ENCODE measurements at places on chromosomes 6 and 20.

DNA sequence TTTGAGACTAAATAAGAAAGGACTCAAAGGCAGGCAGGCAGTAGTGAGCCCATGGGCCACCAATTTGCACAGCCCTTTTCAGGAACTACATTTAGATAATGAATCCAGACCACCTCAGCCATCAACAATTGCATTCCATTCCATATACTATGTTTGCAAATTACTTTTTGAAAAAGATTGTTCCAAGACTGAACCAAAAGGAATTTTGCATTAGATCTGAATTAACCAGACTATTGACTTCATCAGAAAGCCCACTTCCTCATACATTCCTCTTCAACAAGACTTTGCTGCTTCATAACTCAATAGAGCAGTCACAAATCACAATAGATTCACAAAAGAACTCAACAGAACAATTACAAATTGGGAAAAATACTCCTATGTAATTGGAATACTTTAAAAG, 229.1 kb downstream of the SIM1 start:
- no peak for DNase-seq

DNA sequence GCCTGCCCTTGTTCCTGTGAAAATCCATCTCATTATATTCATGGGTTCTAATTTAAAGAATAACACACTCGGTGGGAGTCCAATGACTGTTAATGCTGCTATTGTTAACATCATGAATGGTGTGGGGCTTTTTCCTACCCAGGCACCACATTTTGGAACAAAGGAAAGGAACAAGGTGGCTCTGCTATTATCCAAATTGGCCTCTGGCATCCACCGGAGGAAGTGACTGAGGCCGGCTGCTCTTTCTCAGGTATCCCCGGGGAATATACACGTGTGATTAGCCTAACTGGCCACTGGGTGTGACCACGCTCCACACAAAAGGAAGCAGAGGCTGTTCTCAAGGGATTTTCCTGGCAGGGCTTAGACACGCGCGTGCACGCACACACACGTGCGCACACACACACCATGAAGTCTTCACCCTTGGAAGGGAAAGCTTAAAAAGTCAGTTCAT, 601.2 kb upstream of the ARID1B start:
- peak; percentile 27 for DNase-seq

- DNase-seq, result peak; percentile 93
Measured at GRCh38 chr20:17873410-17874270, 95.0 kb downstream of the SNX5 start.

GRCh38 chr20:9141070-9141469, 72.2 kb downstream of the PLCB4 start:
- no peak for DNase-seq

DNA sequence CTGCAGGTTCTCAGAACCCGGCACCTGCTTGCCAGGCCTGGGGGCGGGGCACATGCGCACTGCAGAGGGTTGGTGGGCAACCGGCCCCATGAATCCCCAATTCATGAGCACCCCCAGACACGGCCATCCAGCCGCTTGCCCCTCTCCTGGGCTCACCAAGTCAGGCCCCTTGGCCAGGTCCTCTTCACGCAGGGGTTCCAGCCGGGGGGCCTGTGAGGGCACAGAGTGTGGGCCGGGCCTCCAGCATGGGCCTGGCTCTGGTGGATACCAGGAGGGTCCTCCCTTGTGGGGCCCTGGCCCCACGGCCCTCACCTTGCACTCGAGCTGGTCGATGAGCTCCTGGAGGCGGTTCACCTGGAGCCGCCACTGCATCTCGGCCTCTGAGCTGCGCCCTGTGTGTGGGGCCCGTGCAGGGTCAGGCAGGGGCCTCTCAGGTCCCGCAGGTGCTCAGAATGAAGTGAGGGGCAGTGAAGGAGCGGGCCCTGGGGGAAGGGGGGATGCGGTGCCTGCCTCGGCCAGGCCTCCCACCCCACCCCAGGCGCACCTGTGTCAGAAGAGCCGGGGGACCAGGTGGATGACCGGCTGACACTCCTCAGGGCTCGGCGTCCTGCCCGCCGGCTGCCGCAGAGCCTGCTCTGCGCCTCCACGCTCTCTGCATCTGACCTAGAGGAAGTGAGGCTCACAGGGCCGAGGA, 2.6 kb upstream of the C20orf144 start:
- DNase-seq, result no peak

DNA sequence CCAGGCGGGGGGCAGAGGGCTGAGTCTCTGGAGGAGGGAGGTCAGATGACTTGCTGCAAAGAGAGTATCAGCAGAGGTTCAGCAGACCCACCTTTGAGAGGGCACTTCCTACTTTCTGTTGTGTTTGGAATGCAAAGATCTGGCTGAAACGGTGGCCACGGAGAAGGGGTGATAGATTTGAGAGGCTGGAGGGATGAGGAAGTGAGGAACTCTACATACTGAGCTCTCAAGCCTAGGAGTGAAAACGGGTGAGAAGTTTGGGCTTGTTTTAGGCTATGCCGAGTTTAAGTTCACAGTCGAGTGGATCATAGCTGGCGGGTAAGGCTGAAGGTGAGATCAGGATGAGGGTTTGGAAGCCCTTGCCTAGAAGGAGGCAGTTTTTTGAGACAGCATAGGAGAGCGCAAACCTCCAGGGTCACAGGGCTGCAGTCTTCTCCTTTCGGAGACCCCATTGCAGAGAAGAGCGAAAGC, 477 bp upstream of the ITPA start:
- no peak for DNase-seq

- no peak for DNase-seq
Measured at GRCh38 chr6:9101920-9102319, 666.6 kb upstream of the SLC35B3 start.

DNA sequence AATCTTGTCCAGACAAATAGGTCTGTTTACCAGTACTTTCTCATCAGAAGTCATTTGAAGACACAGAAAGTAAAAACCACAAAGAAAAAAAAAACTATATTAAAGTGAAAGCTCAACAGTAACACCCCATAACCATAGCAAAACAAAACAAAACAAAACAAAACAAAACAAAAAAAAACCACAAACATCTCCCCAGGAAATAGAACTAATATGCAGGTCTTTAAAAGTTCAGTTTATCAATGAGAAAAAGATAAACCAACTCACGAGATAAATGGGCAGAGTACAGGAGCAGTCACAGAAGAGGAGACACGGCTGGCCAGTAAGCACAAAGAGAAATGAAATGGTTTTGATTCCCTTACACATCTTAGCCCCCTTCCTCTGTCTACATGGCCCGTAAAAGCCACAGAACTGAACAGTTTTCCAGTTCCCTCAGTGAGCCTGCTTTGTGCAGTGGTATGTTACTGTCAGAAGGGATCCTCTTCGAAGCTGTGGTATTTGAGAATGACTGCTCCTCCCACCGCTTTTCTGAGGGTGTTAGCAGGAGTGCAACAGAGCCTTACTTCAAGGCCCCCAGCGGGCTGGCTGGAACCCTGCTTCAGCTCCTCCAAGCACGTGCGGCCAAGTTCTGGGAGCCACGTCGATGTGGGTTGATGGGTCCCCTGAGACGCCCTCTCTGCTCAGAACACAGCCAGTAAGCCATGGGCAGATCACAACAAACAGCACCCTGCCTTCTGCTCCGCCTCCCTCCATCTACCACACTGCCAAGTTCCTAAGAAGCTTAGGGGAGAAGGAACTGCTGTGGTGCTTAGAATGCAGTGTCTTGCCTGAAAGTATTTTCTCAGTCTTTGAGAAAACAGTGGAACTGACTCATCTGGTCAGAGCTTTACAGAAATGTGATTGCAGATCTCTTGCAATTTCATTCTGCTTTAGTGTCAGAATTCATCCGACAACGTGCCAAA, 14.0 kb downstream of the UST start:
- DNase-seq, result peak; percentile 86

DNA sequence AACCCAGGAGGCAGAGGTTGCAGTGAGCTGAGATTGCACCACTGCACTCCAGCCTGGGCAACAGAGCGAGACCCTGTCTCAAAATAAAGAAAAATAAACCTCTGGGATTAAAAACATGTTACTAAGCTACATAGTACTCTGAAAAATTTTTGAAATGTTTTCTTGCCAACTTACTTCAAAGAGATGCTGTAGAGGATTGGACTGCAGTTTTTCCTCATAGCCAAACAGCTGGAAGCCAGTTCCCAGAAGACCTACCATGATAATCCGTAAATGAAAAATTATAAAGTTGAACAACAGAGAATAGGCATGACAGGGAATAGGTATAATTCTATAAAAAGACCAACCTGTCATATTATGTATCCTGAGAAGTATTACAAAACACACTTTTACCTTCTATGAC, 48.0 kb downstream of the RARS2 start:
- no peak for DNase-seq

- DNase-seq, result peak; percentile 31
Measured at GRCh38 chr20:54061101-54061881, 9.1 kb downstream of the BCAS1 start.

- no peak for DNase-seq
Measured at GRCh38 chr6:13256266-13257001, 71.9 kb downstream of the TBC1D7 start.

- peak; percentile 44 for DNase-seq
Measured at GRCh38 chr6:139134064-139134395, 850 bp upstream of the HECA start.

DNA sequence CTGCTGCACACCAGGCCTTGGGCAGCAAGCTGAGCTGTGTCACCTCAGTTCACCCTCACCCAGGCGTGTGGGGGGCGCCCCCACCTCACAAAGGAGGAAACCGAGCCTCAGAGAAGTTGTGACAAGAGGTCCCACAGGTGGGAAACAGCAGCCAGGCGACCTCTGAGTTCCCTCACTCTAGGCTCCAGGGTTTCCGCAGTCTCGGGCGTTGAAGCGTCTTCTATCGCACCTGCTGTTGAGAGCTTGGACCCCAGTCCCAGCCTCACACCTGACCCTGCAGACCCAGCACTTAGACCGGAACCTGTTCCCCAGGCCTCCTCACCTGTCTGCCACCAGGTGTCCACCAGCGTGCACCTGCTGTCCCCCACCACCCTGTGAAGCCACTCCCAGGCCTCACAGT, 22.3 kb upstream of the APMAP start:
- no peak for DNase-seq

- DNase-seq, result no peak
Measured at GRCh38 chr20:8808202-8808535, 260.7 kb upstream of the PLCB4 start.

DNA sequence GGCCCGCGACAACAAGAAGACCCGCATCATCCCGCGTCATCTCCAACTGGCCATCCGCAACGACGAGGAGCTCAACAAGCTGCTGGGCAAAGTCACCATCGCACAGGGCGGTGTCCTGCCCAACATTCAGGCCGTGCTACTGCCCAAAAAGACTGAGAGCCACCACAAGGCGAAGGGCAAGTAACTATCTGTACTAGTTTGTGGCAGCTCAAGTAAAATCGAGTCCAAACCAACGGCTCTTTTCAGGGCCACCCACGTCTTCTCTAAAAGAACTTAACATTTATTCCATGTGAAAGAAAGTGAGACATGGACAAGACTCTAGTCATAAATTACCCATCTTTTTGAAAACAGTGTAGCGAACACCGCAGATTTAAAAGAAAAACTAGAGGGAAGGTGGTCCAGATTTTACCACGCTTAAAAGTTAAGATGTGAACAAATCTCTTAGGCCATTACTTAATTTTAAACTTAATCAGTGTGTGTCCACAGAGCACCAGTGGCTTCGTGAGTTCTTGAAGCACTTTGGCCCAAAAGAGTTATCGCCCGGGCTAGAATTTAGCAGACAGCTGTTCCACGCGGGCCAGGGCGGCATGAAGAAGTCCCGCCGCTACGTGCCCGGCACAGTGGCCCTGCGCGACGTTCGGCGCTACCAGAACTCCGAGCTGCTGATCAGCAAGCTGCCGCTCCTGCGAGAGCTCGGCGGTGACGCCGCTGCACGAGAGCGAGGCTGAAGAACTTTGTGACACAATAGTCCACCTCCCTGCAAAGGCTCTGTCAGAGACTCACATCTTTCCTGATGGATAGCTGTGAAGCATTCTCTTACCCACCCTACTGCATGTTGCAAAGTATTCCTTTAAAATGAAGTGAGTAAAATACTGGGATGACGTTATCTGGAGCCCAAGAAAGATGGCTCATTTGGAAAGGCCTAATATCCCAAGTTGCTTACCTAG, 113.9 kb upstream of the PRSS16 start:
- DNase-seq, result peak; percentile 90

- DNase-seq, result no peak
Measured at GRCh38 chr20:11056414-11056813, 382.6 kb upstream of the JAG1 start.

DNA sequence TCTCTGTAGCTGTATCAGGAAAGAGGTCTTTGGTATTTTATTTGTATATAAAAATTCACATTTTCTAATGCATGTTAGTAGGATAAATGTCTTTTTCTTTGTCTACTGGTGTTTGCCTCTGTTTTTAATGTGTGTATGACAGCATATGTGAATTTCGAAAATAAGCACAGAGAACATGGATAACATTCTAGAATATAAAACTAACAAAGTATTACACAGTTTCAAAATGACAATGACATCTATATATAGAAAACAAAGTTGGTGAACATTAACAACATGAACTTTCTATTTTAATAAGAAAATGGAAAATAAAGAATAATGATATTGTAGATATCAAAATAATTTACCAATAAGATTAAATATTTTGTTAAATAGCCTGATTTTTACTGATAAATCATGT, 608.0 kb downstream of the COL12A1 start:
- DNase-seq, result no peak

- DNase-seq, result no peak
Measured at GRCh38 chr6:155014670-155015300, 19.7 kb downstream of the TIAM2 start.

GRCh38 chr6:96545882-96546281, 17.0 kb upstream of the FHL5 start:
- DNase-seq, result no peak

GRCh38 chr20:3687655-3688054, 5.8 kb upstream of the ADAM33 start:
- DNase-seq, result peak; percentile 98

DNA sequence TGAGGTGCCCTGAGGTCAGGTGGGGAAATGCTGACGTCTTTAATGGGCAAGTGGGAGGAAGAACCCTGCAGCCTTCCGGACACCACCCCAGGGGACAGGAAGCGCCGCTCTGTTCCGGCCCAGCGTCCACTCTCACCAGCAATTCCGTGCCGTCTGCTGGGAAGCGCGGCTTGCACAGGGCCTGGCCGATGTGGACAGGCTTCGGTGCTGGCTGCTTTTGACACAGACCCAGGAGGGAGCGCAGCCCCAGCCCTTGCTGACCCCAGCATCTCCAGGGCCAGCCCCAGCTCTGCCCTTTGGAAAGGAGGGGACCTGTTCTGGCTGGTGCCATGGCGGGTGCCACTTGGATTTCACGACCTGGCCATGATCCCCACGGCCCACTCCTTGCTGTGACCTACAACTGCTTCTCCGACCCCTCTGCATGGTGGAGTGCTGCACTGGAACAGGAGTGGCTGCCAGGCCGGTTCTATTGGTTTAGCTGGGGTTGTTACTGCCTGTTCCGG, 123.2 kb downstream of the DLL1 start:
- peak; percentile 8 for DNase-seq

DNA sequence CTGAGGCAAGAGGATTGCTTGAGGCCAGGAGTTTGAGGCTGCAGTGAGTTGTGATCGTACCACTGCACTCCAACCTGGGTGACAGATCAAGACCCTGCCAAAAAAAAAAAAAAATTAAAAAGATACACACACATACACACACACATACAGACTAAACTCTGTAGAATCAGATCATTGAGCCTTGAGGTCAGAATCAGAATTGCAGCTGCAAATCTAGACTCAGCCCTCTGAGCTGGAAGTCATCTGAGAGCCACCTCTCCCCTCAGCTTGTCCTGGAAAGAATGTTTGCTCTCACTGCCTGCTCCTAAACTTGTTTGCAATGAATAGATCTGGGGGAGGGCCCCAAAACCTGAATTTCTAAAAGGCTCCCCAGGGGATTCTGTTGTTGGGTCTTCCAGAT, 41.4 kb upstream of the ANGPT4 start:
- peak; percentile 80 for DNase-seq

Data from osteoblast (primary cell).